ENCODE measurements at places on chromosomes 16 and 17.
A peak's percentile ranks its signal among the peaks of the same experiment; 100 is the strongest.

DNA sequence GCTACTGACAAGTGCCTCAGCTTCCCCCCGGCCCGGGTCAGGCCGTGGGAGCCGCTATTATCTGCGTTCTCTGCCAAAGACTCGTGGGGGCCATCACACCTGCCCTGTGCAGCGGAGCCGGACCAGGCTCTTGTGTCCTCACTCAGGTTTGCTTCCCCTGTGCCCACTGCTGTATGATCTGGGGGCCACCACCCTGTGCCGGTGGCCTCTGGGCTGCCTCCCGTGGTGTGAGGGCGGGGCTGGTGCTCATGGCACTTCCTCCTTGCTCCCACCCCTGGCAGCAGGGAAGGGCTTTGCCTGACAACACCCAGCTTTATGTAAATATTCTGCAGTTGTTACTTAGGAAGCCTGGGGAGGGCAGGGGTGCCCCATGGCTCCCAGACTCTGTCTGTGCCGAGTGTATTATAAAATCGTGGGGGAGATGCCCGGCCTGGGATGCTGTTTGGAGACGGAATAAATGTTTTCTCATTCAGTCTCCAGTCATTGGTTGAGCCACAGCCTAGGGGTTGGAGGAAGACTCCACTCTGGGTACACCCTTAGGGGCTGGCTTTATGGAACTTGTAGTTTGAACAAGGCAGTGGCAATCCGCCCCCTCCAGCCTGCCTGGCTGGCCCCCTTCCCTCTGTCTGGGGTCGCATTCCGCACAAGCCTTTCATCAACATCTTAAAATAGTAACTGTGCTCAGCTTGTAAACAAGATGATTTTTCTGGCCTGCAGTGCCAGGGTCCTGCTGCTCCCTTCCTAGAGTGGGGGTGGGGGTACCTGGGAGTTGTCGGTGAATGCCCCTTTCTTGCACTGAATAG, 4.1 kb downstream of the SYNGR2 start:
- no peak for DNase-seq

GRCh38 chr17:82300707-82301270, 16.6 kb downstream of the CD7 start:
- DNase-seq = peak; percentile 59

DNA sequence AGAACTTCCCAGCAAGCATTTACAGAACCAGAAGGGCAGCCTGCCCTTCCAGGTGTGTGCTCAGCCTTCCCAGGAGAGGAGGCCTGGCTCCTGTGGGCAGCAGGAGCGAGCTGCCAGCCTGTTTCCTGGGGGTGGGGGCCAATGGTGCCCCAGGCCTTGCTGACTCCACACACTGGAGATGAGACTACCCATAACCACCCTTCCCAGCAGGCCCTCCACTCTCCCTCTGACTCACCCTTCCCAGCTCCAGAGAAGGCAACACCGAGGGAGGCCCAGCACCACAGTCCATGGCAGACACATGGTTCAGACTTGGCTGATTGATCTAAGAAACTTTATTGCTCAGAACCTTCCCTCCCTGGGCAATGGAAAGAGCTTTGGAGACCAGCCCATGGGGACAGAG, 1.8 kb upstream of the PRSS53 start:
- DNase-seq = peak; percentile 50

DNA sequence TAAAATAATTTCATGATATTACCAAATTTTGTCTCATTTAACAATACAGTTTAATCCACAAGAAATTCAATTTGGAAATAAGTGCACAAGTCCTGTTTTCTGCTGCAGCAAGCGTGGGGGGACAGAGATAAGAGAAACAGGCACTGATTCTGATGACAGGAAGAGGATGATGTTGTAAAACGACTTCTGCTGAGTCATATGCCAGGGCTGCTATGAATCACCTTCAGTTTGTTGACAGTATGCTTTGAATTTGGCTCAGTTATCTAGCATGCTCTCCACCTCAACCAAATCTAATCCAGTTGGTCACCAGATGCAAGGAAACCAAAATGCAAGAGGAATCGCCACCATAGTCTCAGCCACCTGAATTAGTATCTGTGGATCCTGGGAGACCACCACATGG, 244.1 kb upstream of the MON1B start:
- peak; percentile 81 for DNase-seq

DNA sequence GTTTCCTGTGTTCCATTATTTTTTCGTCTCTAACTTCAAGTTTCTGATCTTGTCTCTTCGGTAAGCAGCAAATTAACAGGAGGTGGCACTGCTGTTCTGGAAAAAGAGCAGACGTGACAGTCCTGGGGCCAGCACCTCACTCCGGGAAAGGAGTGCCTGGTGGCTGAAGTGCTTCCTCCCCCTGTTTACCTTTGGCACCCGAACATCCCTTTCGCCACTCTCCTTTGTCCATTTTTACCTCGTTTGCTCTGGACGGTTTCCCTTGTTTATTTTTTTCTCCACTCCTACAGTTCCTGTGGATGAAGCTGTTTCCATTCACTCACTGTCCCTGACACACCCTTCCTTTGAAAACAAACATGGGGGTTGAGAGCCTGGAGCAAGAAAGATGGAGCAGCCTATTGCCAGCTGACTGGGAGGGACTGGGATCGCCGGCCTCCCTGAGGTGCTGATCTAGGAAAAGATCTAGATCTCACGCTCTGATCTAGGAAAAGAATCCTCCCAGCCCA, 12.6 kb downstream of the SAP30BP start:
- no peak for DNase-seq

DNA sequence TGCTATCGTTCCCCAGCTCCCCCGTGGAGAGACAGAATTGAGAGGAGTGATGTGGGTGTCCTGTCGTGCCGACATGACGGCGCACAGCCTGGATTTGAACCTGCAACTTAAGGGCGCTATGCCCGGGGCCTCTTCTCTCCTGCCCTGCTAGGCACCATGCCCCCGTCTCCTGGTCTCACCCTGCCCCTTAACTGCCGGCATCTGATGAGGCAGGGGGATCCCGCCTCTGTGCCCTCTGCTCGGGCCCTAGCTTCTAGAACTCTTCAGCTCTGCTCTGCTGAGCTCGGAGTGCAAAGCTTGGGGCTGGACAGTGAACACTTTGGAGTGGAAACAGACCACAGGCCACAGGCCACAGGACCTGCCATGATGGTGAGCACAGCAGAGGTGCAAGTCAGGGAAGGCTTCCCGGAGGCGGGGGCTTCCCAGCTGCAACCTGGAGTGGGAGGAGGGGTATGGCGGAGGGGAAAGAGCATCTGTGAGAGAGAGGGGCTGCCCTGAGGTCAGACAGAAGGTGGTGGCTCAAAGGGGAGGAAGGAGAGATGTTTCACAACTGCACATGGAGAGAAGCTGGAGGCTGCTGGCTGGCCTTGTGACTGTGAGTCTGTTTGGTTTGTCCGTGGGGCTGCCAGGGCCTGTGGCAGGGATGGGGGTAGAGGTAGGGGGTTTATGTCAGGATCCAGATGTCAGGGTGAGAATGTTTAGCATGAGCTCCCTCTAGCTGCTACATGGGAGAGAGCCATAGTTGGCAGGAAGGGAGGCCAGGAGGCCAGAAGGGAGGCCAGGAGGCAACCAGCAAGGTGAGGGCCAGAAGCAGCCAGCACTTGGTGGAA, 107.8 kb downstream of the CRLF3 start:
- peak; percentile 19 for DNase-seq

- DNase-seq = no peak
Measured at GRCh38 chr16:19735074-19735867, 17.2 kb downstream of the IQCK start.

GRCh38 chr17:60506312-60506711, 19.7 kb downstream of the APPBP2 start:
- peak; percentile 96 for DNase-seq

DNA sequence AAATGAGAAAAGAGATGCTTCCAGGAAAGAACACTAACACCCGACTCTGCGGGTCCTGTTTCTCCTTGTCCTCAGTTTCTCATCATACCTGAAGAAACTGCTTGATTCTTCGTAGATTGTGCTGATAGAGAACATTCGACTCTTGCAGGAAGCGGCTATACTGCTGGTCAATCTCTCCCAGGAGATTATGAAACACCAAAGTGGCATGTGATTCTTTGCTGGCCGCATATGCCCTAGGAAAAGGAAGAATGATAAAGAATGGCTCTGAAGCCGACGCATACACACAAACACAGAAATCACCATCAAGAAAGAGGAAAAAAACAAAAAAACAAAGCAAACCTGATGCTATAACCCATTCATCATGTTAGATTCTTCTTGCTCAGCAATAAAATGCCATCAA, 41.8 kb downstream of the STAT3 start:
- no peak for DNase-seq

- DNase-seq = no peak
Measured at GRCh38 chr17:38747463-38748148, 530 bp downstream of the PCGF2 start.

- no peak for DNase-seq
Measured at GRCh38 chr16:30533748-30534367, 800 bp downstream of the ZNF747 start.
